ENCODE measurements at places on chromosomes 11 and 22.

DNA sequence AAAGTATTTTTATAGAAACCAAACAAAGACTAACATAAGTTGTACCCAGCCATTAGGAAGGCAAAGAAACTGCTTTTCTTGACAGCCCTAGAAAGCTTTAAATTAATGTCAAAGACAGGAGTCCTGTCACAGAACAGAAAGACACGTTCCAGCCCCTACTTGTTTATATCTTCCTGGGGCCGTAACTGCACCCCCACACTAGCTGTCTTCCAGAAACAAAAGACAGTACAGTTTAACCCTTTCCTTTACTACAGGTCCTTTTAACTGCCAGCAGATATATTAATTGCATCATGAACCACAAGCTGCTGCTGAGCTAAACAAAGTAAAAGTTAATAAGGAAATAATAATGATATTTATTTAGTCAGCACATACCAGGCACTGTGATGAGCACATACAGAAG is 20.3 kb upstream of the CFAP300 start:
- DNase-seq: no peak

- DNase-seq: no peak
Measured at GRCh38 chr22:44401783-44402110, 89.0 kb upstream of the SHISAL1 start.

DNA sequence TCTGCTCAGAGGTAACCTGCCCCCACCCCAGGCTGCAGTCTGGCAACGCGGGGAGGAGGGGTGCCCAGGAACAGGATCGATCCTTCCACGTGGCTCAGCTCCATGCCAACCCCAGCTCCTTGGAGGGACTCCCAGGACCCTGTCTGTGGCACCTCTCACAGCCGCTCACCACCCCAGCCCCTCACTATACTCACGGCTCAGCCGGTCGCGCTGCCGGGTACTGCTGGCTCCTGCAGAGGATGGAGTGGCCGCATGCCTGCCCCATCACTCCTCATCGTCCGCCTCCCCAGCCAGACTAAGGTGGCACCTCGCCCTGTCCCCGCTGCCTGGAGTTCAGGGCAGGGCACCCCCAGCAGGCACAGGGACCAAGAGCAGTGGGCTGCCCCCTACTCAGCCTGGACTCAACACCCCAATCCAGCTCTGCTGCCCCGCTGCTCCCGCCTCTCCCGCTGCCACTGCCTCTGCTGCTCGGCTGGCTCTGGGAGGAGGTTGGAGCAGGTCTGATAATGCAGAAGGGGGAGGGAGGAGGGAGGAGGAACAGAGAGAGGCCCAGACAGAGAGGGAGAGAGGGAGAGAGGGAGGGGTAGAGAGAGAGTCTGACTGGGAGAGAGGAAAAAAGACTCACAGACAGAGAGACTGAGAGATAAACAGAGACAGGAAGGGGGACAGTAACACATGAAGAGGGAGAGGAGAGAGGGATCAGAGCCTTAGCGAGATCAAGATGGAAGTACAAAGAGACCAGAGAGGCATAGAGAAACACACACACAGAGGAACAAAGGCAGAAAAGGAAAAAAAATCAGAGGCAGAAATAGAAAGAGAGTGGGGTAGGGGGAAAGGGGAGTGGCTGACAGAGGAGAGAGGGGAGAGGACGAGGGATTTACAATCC is at the start of gene PDE2A:
TSS of gene PDE2A (minus strand) at position 480 of the 886 bp plus-strand sequence. CDS start at position 265, 215 bp downstream.
- no peak for DNase-seq

- DNase-seq: no peak
Measured at GRCh38 chr11:125078516-125079140, 15.5 kb downstream of the SLC37A2 start.

DNA sequence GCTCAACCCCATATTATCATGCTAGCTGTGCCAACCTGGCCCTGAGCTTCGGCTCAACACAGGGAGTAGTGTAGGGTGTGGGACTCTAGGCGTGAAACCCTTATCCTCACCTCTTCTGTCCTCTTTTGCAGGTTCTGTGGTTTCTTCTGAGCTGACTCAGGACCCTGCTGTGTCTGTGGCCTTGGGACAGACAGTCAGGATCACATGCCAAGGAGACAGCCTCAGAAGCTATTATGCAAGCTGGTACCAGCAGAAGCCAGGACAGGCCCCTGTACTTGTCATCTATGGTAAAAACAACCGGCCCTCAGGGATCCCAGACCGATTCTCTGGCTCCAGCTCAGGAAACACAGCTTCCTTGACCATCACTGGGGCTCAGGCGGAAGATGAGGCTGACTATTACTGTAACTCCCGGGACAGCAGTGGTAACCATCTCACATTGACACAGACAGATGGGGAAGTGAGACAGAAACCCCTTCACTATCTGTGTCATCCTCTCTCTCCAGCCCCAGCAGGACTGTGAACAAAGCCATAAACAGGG is 76.4 kb downstream of the GGTLC2 start:
- DNase-seq: no peak

- DNase-seq: no peak
Measured at GRCh38 chr11:74204701-74205100, 33.6 kb downstream of the PPME1 start.

- DNase-seq: no peak
Measured at GRCh38 chr11:32315121-32315520, 120.2 kb downstream of the WT1 start.

DNA sequence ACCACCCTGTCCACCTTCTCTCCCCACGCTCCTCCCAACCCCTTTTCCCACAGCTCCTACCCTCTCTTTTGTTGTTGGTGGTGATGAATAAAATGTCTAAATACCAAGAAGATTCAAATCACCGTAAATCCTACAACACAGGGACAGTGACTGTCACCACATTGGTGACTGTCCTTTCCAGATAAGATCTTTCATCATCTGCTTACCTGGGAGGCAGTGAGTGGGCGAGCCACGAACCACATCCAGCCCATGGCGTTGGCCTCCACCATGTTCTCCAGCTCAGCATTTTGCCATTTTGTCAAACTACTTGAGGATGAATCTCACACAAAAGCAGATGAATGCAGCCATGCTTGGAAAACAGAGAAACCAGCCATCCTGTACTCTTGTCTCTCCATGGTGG is 6.7 kb upstream of the CYTH4 start:
- no peak for DNase-seq

GRCh38 chr11:130272336-130272735 is 42.4 kb downstream of the ZBTB44 start:
- DNase-seq: no peak

GRCh38 chr22:50731811-50732624 is 6.0 kb upstream of the ACR start:
- peak; percentile 34 for DNase-seq

DNA sequence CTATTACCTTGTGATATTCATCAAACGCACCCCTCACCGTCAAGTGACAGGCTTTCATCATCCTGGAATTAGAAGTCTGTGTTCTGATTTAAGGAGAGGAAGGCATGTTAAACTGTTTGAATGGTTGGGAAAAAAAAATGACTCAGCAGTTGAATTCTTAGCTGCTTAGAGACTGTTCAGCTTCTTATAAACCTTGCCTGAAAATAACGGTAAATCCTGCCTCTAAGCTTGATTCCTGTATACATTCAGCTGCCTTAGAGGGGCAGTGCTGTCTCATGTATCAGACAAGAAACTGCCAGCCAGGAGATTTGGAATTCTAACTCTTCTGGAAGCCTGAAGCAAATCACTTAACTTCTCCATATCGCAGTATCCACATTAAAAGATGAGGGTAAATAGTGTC is 437.4 kb downstream of the JRKL start:
- DNase-seq: peak; percentile 1

GRCh38 chr11:47889714-47890441 is 41.7 kb upstream of the NUP160 start:
- no peak for DNase-seq

DNA sequence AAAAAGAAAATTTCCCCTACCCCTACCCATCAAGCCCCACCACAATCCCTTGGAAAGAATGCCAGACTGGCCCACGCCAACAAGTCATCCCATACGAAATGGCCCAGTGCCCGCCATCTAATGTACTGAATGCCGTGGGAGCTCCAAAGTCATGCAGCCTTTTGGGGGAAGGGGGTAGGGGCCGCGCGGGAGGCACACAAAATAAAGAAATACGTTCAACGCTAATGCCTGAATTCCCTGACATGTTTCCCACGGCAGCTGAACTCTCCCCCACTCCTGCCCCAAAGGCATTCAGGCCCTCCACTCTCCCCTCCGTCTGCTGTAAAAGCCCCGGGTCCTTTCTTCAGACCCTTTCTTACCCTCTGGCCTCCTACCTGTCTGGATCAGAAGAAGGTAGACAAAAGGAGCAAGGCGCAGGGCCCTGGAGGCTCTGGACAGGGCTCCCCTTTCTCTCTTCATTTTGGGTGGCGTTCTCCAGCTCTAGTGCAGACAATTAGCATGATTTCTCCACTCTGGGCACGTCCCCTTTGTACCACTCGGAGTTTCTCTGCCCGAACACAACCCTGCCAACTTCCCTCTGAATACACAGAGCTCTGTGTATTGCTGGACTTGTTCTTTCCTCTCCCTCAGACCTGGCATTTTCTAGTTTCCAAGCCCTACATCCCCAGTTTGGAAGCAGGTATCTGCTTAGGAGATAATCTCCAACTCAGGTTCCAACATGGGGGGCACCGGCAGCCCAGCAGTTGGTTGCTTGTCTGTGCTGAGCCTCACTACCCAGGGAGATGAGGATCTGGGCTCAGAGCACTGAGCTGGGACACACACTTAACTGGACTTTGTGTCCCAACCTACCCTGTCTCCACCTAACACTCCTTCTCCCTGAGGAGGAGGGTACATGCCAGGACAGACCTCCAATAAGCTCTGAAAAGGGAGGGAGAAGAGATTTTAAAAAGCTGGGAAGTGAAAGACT is at the start of gene HEPACAM:
TSS of gene HEPACAM (minus strand) at position 500 of the 967 bp plus-strand sequence. CDS start at position 459, 41 bp downstream.
- no peak for DNase-seq

GRCh38 chr11:15636521-15637089 is 521.9 kb downstream of the INSC start:
- no peak for DNase-seq

GRCh38 chr11:3189886-3190583 is 24.9 kb upstream of the OSBPL5 start:
- no peak for DNase-seq

- DNase-seq: peak; percentile 20
Measured at GRCh38 chr22:20577549-20577975, 70.2 kb downstream of the MED15 start.

- DNase-seq: no peak
Measured at GRCh38 chr11:60609632-60610031, 89.8 kb upstream of the MS4A8 start.

DNA sequence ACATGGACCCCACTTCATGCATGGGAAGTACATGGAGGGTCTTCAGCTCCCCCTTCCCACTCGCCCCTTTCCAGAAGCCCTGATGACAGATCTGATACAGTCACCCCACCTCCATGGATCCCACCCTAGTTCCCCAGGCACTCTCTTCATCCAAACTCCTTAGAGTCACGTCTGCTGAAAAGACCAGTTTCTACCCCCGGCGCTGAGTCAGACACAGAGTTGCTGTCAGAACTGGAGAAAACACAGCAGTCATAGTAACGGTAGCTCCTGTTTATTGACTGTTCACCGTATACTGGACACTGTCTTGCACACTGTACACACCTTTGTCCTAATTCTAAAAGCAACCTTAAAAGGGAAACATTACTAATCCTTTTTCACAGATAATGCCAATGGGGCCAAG is 29.1 kb downstream of the DRD2 start:
- no peak for DNase-seq

DNA sequence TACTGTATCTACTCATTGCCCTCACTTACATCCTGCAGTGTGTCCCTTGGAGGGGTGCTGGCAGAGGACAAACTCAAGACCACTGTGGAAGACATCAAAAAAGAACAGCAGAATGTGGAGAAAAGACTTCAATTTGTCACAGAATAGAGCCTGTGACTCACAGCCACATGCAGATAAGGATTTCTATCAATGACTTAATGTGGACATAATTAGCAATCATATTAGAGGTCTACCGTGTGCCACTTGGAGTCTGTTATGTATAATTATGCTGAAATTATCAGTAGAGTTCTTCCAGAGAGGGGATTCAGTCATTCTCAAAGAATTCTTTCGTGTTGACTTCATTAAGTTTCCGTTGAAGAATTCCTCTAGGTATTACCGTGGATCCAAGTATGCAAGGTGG is 473.5 kb downstream of the MIAT start:
- no peak for DNase-seq

DNA sequence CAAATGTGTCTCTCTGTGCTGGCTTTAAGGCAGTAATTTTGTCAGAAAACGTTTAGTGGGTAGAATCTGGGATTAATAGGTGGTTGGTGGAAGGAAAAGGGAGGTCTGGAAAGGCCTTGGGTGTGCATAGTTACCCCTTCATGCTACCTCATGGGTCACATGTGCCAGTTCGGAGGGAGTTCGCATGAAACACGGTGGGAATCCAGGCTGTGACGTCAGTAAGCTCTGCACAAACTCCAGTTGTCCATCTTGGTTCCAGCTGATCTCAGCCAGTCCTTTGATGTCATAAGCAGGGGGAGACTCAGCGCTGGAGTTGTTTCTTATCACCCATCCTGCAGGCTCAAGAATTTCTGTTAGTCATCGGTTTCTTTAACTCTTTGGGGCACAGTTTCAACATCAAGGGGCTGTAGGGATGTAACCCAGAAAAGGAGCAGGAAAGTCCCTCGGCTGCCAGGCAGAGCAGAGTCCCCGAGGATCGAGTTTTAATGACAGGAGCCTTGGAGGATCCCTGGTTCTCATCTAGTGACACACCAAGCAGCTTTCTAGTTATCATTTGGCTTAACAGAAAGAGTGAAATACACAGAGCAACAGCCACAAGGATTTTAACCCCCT is 28.9 kb downstream of the MOV10L1 start:
- DNase-seq: peak; percentile 72

DNA sequence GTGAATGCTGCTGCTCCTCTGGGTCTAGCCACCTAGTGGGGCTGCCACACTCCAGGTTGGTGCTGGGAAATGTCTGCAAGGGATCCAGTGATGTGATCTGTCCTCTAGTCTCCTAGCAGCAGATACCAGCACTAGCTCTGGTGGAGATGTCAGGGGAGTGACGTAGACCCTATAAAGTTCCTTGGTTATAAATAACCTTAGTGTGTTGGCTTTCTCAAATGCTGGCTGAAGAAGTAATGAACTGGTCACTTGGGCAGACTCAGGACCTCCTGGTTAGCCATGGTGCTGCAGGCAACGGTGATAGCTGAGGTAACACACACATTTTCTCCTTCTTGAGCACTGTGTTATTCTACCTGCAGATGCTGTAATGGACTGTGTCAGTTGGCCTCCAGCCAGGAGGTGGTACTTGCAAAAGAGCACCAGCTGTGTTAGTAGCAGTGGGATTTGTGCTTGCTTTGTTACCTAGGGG is 35.5 kb downstream of the BBOX1 start:
- no peak for DNase-seq

GRCh38 chr22:37999640-38000272 is 15.4 kb upstream of the SOX10 start:
- peak; percentile 28 for DNase-seq

Data from fibroblast of skin of scalp (primary cell).